Head of caudate nucleus (tissue), 42 donors: ENCODE measurements at places on chromosomes 1 and 21.

- DNase-seq = no peak
Observed at GRCh38 chr21:45264146-45264911, 23.4 kb downstream of the POFUT2 start.

- DNase-seq = no peak
Observed at GRCh38 chr21:45939521-45940045, 42.0 kb upstream of the COL6A1 start.

- DNase-seq = no peak
Observed at GRCh38 chr21:37088186-37088735, 15.2 kb downstream of the TTC3 start.

DNA sequence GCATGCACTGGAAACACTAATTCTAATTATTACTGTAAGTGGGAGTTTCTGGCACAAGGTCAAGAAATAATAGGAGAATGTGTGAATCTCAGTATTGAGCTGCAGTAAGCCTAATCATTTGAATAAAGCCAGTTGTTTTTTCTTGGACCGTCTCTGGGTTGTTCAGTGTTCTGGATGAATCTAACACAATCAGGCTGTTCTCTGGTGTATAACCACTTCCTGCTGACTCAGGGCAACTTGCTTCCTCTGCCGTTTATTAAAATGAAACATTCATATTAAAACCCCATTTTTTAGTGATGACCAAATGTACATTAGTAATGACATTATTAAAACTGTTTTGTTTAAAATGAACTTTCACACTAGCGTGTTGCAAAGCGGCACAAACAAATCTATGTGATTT is 273.1 kb upstream of the SNX7 start:
- peak; percentile 14 for DNase-seq

DNA sequence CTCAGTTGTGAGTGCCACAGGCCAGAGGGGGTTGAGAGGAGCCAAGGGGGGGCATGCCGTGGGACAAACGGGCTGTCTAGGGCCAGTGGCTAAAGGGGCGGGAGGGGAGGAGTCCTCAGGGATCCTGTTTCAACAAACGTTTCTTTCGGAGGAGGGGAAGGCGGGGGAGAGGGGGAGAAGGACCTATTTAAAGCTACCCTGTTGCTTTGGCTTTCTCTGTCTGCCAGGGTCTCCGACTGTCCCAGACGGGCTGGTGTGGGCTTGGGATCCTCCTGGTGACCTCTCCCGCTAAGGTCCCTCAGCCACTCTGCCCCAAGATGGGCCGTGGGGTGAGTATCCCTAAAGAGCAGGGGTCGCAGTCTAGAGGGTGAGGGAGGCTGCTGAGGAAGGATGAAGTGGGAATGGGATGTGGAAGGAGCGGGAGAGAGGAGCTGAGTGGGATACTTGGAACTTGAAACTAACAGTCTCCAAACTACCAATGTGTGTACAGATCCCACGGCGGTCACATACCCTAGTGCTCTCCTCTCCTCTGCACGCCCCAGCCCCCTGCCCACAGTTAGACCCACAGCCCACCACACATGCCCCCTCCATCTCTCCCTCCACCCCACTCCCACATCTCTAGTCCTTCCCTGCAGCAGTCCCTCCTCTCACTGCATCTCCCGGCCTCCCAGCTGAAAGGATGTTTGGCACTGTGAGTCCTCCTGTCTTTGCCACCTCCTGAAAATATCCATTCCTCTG is at the start of gene ATP1A2:
TSS of gene ATP1A2 (plus strand) at position 215 of the 738 bp plus-strand sequence. CDS start at position 318, 103 bp downstream.
- DNase-seq = peak; percentile 65

DNA sequence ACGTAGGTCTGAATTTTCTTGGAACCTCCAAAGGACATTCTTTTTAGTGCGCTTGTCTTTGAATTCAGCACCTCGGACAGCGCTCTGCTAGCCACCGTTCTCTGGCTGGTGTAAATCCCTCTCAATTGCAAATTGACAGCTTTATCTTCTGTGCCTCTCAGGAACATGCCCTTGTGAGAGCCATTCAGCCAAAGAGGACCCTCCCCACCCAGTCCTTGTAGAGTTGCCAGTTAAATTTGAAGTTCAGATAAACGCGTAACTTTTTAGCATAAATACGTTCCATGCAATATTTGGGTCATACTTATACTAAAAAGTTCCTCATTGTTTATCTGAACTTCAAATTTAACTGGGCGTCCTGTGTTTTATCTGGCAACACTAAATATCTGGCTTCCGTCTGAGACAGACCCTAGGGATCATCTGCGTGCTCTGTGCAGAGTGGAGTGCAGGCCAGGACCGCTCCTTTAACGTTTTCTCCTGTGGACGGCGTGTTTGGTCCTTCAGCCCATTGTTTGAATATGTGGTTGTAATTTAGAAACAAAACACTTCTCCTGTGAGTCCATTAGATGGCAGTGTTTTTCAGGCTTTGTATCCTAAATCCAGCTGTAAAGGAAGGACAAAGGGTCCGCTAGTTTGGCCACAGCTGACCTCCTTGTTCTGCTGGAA is 7.0 kb downstream of the KCNAB2 start:
- DNase-seq = no peak

- no peak for DNase-seq
Observed at GRCh38 chr1:15432324-15432723, 5.9 kb upstream of the CTRC start.

GRCh38 chr1:80925130-80925805 is 875.5 kb upstream of the ADGRL2 start:
- DNase-seq = no peak

DNA sequence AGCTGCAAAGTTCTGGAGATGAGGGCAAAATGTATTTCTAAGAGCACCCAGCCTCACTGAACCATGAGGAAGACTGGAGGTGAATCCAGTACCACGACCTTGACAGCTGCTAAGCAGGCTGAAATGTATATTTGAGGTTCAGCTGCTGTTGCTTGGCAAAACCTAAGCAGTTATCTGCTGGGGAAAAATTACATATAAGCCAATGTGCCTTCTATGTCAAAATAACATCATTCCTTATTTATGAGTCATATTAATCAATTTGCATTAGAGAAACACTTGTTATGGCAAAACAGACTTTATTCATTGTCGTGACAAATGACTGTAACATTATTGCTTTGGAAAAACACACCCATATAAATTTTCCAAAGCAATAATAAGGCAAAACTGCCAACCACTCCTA is 560.5 kb upstream of the NR5A2 start:
- no peak for DNase-seq

DNA sequence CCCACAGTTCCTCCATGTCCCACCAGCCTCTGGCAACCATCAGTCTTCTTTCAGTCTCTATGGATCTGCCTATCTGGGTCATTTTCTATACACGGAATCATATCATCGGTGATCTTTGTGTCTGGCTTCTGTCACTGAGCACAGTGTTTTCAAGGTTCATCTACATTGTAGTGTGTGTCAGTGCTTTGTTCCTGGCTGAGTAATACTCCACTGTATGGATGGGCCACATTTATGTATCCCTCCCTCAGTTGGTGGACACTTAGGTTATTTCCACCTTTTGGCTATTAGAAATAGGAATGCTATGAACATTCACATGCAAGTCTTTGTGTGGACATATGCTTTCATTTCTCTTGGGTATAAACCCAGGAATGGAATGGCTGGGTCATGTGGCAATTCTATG is 46.6 kb downstream of the RIPK4 start:
- no peak for DNase-seq

DNA sequence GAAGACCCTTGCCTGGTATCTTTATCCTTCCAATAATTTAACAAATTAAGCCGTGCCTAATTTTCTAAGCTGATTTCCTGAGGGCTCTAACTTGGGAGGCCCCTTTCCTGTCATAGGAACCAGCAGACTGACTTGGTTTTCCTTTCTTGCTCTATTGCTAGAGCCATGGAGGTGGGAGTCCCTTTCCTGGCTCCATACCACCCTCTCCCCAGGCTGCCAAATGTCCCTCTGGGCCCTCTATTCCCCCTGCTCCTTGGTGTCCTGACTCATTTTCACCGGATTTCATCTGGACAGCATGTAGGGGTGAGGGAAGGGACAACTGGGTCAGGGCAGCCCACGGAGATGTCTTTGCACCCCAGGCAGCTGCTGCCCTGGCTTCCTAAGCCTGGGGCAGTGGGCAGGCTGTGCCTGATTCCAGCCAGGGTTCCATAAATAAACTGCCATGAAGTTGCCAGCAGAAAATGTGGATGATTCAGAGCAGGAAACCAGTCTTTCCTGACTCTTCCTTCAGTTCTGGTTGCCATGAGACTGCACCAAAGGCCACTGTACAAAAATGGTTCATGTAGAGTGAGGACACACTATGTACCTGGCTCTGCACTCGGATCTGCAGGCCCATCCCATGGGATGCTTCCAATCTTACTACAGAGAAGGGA is 38.0 kb upstream of the SERBP1 start:
- DNase-seq = no peak

GRCh38 chr1:21919520-21919919 is 17.6 kb downstream of the HSPG2 start:
- DNase-seq = no peak

DNA sequence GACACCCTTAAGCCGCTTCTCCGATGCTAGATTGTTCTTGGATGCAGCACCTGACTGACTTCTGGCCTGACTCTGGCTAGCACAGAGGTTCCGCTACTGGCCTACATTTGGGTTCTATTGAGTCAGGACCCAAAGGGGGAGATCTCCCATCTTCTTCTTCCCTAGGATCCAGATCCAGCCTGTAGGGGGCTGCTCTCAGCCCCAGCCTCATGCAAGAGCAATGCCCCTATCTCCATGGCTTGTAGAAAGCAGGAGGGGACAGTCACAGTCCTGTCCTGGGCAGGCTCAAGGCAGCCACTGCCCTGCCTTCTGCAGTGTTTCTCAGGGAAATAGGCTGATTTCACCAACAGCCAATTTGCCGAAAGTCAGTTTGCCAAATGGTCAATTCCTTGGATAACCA is 6.3 kb upstream of the ADAR start:
- no peak for DNase-seq

DNA sequence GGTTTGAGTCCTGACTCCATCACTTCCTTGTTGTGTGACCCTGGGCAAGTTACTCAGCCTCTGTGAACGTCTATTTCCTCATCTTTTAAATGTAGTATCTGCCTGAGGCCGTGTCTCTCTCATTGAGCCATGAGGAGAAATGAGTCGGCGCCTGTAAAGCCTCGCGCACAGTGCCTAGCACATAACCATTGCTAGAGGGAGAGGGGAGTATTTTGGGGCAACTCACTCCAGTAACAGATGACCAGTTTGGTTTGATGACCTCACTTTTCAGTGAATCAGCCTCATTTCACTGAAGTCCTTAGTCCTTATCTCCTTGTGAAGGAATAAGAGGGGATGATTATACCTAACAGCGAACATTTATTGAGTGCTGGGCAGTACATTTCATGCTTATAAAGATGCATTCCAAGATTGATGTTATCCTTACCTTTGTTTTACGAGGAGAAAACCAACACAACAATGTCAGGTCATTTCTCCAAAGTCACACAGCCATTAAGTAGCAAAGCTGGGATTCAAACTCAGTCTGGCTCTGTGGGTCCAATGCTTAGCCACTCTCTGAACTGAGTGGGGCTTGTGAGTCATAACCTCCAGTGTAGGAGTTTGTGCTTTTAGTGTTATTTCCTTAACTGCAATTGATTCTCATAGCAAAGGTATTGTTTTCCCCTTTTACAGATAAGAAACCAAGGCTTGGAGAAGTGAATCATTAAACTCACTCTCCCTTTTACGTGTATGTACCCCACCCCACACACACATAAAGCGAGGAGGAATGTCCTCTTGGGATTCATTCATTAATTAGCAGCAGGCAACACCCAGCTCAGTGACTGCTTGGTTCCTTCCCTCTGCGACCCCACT is 25.9 kb downstream of the KCNC4 start:
- no peak for DNase-seq

DNA sequence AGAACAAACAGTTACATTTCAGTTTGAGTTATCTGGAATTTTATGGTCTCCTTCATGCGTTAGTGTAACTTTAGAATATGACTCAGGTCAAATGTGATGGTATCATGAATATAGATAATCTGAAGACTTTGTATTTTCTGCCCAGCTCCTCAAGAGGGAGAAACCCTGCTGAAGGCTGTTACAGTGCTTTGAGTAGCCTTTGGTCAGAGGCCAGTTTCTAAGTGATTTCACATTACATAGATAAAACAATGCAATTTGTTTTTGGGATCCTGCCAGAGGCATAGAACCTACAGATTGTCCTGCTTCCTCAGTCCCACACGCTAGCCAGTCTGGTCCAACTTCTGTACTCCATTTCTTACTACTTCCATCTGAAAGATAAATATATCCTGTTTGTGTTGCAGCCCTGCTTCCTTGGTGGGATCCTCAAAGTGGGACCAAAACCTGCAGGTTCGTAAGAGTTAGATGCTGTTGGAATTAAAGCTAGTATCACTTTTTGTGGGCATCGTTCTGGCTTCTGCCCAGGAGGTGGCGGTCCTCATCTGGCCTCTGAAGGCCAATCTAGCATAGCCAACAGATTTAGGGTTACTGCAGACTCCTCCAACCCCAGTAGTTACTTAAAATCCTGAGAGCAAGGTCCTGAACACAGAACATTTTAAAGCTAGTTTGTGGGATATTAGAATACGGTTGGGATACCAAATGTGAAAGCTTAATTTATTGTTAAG is 645.8 kb upstream of the USP24 start:
- no peak for DNase-seq

DNA sequence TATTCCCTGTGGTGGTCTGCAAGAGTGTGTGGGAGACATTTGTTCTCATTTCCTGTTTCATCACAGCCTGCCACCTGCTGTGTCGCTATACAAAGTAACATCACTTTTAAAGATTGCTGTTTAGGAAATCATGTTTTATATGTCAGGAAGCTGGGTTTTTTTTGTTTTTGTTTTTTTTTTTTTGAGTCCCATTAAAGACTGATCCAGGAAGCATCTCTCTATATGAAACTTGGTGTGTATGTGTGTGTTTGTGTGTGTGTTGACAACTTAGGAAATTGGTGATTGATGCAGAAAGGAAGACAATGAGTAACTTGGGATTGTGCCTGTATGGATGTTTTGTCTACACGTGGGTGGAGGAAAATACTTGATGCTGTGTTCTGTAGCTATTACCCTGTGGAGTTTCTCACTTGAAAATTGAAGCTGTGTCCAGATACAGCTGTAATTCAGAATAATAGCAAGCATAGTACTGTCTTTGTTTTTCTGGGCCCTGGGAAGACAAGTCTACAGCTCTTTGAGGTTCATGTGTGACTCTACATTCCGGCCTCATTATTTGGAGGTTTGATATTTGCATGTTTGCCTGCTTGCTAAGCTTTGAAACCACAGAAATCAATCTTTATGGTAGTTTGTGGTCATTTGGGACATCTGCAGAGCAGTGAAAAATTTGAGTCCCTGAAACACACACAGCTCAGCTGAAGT is 47.9 kb downstream of the LAMC1 start:
- DNase-seq = no peak

- DNase-seq = no peak
Observed at GRCh38 chr1:47627016-47627415, 189.2 kb downstream of the FOXD2 start.

DNA sequence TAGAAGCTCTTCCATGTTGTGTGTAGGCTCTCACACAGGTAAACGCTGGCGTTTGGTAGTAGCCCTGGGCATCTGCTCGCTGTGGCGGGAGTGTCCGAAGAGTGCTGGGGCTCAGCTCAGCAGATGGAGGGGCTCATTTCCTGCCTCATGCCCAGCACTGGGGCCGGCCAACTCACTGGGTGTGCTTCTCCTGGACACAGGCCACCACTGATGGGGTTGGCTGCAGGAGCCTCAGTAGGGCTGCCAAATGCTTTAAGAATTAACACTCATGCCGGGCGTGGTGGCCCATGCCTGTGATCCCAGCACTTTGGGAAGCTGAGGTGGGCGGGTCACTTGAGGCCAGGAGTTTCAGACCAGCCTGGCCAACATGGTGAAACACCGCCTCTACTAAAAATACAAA is 20.9 kb downstream of the UQCRHL start:
- DNase-seq = no peak
